ENCODE measurements at places on chromosomes 3 and 15. TPM values are rescaled to one million over a fixed set of nuclear protein-coding genes. Genes with fewer than 3 reads are reported as not detected.

Gene ADAMTS7
- not detected for polyA plus RNA-seq

Gene TTLL13
- polyA plus RNA-seq: not detected

Gene CYP8B1
- not detected for polyA plus RNA-seq

Gene CPN2
- not detected for polyA plus RNA-seq

Gene CCR8
- polyA plus RNA-seq: 12.3 TPM

Gene ARL8B
- polyA plus RNA-seq: 46.1 TPM

Gene FOXL2NB
- polyA plus RNA-seq: not detected

Gene NOX5
- not detected for polyA plus RNA-seq

Gene PLS1
- 6.2 TPM for polyA plus RNA-seq

Gene MST1R
- polyA plus RNA-seq: not detected

Gene ZNF609
- 16.5 TPM for polyA plus RNA-seq

Gene GOLGA8N
- 0.17 TPM for polyA plus RNA-seq

Gene STRA6
- not detected for polyA plus RNA-seq

Gene LHFPL4
- 0.33 TPM for polyA plus RNA-seq

Gene ISL2
- not detected for polyA plus RNA-seq

DNA sequence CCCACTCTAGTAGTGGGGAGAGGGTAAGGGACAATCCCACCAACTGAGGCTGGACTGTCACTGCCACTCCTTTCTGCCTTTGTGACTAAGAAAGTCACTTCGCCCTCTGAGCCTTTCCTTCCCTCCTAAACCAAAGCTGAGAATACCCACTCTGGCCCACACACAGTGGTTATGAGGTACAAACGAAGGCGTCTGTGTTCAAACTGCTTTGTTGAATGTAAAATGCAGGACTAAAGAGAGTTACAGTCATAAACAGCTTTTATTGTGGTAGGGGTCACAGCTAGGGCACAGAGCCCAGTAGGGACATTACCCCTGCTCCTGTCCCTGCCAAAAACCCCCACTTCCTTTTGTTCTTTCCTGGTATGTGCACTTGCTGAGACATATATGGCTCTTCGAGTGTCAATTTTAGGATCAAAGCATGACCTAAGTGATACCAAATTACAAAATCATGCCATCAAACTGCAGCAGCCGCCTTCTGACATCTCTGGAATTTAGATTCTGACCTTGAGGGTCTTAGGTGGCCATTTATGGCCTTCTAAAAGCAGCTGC lies 45.1 kb downstream of the CTDSPL start:
- DNase-seq: no peak

DNA sequence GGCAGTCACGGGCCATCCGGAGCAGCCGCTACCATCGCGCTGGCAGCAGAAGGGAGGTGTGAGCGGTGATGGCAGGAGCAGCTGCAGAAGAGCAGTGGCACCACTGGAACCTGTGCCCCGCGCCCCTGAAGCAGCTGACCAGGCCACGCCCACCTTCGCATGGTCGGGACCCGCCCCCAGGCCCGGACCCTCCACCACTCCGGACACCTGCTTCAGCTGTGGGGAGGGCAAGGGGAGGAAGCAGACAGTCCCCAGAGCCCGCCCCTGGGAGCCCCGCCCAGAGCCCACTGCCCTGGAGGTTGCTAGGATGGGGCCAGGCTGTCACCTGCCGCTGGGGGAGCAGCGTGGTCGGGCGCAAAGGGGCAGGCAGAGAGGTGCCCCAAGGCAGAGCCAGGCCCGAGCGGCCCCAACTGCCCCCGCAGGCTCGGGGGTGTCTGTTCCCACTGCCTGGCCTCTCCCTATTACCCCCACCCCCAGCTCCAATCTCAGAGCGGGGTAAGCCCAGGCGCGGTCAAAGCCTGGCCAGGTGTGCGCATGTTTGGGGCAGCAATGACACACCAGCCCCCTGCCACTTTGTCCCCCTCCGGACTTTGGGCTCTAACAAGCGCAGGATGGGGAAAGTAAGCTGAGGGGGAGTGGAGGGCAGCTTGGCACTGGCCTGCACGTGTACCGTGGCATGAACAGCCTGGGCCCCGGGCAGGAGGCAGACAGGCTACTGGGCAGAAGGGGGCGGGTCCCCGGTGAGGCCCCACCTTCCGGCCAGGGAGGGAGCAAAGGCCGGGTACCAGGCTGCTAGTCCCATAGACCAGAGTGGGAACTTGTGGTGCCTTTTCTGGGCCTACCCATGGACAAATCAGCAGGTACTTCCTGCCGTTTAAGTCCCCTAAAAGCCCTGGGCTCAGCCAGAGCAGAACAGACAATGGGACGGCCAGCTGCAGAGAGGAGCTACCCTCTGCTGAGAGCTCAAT lies 8.7 kb downstream of the SPCS1 start:
- DNase-seq: no peak

GRCh38 chr15:72353266-72353665 lies 22.5 kb downstream of the HEXA start:
- no peak for DNase-seq

GRCh38 chr3:62950210-62950609 lies 75.0 kb upstream of the CADPS start:
- DNase-seq: no peak

- DNase-seq: no peak
These were observed 377.1 kb upstream of the TBL1XR1 start for GRCh38 chr3:177574222-177574856.

- DNase-seq: no peak
These were observed 3.0 kb upstream of the PIAS1 start for GRCh38 chr15:68051109-68051508.

- no peak for DNase-seq
These were observed 420.0 kb downstream of the LPP start for GRCh38 chr3:188573956-188574355.

GRCh38 chr3:22893644-22894325 lies 309.3 kb upstream of the UBE2E2 start:
- no peak for DNase-seq

DNA sequence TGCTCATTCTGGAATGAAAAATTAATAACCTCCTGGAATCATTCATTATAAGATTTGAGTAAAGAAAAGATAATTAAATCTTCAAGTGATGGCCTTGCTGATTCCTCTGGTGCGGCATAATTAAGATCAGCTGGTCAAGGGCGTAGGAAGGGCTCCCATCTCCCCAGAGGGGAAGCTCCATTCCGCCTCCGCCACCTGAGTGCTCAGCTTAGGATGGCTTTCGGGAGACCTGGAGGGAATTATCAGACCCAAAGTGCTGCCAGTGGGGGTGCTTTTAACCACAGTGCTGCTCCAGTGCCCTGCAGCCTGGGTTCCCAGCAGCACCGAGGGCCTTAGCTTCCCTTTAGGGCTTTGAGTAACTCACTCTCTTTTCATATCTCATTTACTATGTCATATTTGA lies 556.6 kb upstream of the RGMA start:
- DNase-seq: no peak

- no peak for DNase-seq
These were observed 354.7 kb downstream of the MCTP2 start for GRCh38 chr15:94586099-94586498.

DNA sequence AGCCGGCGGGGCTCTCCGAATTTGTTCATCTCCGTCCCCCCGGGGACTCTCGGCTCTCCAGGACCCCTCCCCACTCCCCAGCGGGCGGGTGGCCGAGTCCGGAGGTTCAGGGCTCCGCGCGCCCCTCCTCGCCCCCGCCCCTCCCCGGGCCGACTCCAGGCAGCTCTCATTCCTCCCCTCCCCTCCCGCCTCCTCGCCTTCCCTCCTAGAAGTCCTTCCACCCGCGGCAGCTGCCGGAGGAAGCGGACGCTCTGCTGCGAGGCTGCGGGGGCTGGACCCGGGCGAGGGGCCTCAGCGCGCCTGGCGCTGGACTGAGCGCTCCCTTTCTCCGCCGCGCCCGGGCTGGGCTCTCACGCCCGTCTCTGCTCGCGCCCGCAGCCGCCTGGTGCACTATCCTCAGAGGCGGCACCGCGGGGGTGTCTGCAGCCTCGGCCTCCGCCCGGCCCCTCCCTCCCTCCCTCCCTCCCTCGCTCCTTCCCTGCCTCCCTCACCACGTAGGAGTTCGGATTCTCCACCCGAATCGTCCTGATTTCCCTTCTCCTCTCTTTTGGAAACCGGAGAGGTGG lies at the start of gene ROBO2:
ROBO2 (plus strand) TSS at position 494 of the 566 bp plus-strand sequence. CDS start 687 bp downstream, outside the sequence.
- no peak for DNase-seq

- no peak for DNase-seq
These were observed 256.5 kb upstream of the NECTIN3 start for GRCh38 chr3:110815008-110815583.

- no peak for DNase-seq
These were observed 233.7 kb downstream of the CNTN6 start for GRCh38 chr3:1326546-1326945.

DNA sequence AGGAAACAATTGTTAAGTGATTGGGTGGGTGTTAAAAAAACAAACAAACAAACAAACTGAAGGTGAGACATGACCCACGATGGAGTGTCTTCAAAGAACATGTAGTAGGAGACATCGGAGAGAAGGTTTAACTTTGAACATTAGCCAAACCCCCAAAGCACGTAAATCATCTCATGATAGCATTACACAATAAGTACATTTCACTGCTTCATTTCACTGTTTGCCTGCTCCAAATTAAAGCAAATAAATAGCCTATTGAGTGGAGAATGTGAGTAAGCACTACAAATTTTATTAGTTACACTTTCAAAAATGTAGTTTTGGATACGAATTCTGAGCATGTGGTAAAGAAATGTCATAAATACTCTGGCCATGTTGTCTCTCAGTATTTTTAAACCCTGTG lies 287.0 kb downstream of the SI start:
- no peak for DNase-seq

DNA sequence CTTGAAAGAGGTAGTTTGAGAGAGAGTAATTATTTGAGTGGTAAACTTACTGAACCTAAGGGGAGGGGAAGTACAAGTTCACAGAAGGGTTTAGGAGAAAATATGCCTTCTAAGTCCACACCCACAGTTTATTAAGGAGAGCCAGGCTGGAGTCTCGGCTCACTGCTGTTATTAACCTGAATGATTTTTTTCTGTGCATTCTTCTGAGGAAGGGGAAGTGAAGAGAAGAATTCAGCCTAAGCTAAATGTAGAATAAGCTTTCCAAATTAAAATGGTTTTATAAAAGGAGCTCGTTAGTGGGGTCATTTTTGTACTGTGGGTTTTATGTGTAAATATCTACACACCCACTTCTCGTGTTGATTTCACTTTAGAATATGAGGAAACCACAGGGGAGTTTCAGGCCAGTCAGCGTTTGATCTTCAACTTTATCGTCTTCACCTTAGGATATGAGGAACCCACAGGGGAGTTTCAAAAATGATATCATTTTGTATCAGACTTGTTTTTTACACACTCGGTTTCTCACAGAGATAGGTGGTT lies 1.5 kb downstream of the WHAMM start:
- peak; percentile 80 for DNase-seq

DNA sequence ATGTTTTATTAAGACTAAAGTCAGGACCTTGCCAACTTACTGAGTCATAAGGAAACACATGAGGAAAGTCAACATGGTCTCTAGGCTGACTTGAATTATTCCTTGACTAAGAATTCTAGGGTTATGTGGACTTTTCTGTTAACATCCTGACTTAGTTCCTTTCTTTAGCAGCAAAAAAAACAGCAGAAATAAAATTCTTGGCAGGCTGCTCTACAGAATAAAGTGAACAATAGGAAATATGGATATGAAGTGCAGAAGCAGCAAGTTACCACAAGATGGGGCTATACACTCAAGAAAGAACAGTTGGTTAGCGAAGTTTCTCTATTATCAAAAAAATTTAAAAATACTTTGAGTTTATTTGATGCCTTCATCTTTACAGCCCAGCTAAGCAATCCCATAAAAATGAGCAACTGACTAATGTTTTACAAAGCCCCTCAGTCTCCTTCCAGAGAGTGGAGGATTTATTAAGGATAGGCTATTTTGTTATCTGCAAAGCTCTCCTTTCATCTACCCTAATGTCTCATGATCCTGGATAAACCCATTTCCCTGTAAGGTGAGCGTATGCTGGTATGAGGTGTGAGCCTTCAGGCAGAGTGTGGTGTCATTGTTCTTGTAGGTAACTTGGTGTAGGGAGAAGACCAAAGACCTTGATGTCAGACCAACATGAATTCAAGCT lies 23.1 kb upstream of the MCCC1 start:
- DNase-seq: peak; percentile 53

DNA sequence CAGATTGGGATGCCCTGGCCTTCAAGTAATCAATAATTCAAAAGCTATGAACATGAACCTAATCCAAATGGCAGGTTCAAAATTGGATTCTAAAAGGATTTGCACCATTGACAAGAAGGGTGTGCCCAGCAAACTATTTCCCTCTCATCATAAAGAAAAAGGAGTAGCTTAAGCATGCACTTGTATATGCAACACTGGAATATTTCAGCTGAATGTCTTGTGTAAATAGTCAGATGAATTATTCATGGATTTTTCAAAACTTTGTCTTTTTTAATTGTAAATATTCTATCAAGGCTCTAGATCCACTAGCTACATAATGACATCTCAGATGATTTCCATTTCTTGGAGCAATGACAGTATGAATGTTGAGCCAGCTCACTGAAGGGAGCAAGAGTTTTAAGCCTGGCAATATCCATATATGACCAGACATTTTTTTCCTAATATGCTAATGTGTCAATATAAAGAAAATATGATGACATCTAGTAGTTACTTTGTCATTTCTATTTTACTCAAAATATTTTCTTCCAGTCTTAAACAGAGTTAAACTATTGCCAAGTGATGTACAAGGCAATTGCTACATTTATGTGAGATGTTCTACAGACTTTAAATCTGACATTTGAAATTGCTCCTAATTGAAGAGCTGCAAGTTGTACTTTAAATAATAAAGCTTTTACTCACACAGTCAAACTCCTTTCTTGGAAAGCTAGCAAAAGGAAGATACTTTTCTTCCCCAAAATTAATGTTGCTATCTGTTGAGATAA lies 230.5 kb upstream of the AGTR1 start:
- DNase-seq: no peak

- DNase-seq: no peak
These were observed 5.8 kb downstream of the SQOR start for GRCh38 chr15:45640616-45641015.

- peak; percentile 49 for DNase-seq
These were observed 228.8 kb upstream of the BHLHE40 start for GRCh38 chr3:4750306-4750968.

- no peak for DNase-seq
These were observed 11.0 kb upstream of the C15orf61 start for GRCh38 chr15:67509918-67510317.

DNA sequence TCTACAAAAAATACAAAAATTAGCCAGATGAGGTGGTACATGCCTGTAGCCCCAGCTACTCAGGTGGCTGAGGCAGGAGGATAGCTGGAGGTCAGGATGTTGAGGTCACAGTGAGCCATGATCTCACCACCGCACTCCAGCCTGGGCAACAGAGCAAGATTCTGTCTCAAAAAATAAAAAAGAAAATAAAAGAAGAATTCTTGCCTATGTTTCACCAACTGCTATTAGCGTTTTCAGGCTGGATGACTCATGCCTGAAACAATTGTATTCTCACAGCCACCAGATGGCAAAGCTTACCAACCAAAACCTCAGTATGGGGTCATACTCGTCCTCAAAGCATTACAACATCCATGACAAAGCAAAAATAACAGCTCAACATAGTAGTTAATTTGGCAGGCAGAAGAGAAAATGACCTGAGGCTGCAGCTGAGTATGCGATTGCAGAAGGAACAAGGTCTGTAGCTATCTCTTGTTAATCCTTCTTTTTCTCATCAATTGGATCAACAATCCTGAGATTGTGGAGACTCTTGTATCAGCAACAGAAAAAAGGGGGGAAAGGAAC lies 52.2 kb downstream of the TP53BP1 start:
- DNase-seq: peak; percentile 14

Data from CD4-positive, alpha-beta memory T cell (primary cell).